ENCODE measurements at places on chromosomes 3 and 15.
A peak's percentile ranks its signal among the peaks of the same experiment; 100 is the strongest.

- DNase-seq, result peak; percentile 58
These were observed 468 bp downstream of the UBP1 start for GRCh38 chr3:33439546-33440327.

DNA sequence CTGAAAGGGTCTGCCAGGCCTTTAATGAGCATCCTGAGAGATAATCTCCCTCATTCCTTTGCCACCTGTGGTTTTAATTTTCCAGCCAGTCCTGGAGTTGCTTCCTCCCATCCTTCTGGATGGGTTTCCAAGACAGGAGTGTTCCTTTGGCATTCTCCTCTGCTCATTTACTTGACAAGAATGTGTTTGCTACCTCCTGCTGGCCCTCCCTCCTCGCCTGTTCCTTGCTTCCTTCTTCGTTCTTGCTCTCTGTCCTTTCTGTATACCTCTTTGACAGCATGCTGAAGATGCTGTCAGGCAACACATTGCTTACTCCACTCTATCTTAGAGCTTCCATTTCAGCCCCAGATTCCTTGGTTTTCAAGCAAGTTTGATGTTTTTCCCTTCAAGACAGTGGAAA, 46.0 kb downstream of the ERC2 start:
- DNase-seq, result no peak

GRCh38 chr15:74636984-74637383, 21.3 kb downstream of the CLK3 start:
- DNase-seq, result no peak

DNA sequence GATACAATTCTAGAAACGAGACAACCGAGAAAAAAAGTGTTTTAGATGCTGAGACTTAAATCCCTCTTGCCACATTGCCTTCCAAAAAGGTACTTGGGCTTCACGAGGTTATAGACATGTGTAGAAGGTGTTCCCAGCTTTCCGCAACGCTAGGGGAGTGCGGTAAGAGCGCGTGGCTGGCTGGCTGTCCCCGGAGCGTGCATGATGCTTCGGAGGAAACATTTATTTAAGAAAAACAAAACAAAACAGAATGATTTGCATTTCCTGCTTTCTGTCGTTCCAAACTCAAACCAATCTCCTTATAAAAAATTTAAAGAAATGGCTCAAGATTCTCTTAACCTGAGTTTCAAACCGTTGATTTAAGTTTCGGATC, 841 bp downstream of the SLC6A20 start:
- DNase-seq, result no peak

DNA sequence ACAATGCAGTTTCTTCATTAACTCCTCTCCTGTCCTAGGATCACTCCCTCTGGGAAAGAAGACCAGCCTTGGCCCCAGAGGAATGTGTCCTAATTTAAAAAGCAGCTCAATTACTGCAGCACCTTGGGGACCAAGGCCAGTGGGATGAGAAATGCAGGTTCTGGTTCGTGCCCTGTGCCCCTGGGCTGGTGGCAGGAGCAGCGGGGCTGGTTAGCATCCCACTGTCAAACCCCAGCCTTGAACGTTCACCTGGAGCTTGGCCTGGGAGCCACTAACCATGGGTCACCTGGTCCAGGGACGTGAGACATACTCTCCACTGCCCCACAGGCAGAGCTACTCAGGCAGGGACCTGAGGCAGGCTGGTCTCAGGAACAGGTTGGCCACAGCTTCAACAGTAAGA, 8.4 kb upstream of the RTP3 start:
- no peak for DNase-seq

DNA sequence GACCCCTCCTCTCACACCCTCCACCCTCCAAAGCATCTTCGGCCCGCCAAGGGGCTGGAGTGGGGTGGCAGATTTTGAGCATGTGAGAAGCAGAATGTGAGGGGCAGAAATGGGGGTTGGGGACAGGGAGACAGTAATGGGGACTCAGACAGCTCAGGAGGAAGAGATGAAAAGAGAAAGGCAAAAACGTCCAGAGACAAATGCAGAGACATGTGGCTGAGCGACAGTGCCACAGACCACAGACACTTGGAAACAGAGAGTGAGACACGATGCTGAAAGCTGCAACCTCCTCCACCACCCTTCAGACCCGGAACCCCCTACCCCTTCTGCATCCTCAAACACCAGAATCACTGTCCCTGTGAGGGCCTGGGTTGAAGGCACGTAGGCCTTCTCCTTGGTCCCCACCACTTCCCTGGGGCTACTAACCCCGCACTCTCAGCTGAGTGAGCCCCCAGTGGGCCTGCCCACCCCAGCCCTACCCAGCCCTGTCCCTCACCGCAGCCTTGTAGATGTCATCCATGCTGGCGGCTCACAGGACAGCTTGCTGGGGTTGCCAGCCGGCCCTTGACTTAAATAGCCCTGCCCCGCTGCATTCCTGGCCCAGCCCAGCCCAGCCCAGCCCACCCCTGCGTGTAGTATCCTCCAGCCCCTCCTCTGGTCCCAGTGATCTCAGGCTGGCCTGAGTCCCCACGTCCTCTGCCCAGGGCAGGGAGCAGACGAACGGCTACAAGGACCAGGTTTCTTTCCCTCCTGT, at the start of gene TNNC1:
Gene TNNC1 (minus strand): TSS at position 546 of the 754 bp plus-strand sequence. CDS start 26 bp downstream, at position 520.
- no peak for DNase-seq

- no peak for DNase-seq
These were observed 94.1 kb downstream of the VGLL4 start for GRCh38 chr3:11549580-11550140.

GRCh38 chr3:191961022-191961421, 500.1 kb downstream of the PYDC2 start:
- no peak for DNase-seq

GRCh38 chr15:73119478-73119877, 67.2 kb downstream of the NEO1 start:
- DNase-seq, result no peak

- no peak for DNase-seq
These were observed 32.6 kb upstream of the NANOGP8 start for GRCh38 chr15:35117543-35118265.

- no peak for DNase-seq
These were observed 10.2 kb upstream of the FBLN2 start for GRCh38 chr3:13538520-13539291.

Data from epithelial cell of esophagus (primary cell).